GM23338 (cell line): ENCODE measurements at places on chromosomes 4 and X. TPM values are rescaled to one million over a fixed set of nuclear protein-coding genes. Genes with fewer than 3 reads are reported as not detected.

DNA sequence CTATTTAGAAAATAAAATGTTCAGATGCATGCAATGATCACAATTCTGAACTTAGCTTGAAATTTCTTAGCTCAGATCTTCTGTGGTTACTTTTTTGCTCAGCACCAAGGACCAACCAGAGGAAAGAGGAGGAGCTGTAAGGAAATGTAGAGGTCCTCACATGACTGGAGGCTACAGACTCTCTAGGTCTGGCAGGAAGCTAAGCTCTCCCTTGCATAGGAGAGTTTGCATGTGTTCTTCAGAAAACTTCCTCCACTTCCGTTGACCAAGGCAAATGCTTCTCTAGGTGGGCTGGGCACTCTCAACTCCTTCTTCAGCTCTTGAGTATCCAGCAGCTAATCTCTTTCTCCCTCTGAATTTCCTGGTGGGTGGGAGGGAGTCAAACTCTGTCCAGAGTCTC lies 119.6 kb downstream of the BTC start:
- H3K27ac ChIP-seq, result no peak overlapping the region
- no peak for DNase-seq
- no peak overlapping the region for H3K4me3 ChIP-seq
- no peaks in the 10 kb centered on the region for H3K36me3 ChIP-seq
- H3K27me3 ChIP-seq, result no peaks in the 10 kb centered on the region

DNA sequence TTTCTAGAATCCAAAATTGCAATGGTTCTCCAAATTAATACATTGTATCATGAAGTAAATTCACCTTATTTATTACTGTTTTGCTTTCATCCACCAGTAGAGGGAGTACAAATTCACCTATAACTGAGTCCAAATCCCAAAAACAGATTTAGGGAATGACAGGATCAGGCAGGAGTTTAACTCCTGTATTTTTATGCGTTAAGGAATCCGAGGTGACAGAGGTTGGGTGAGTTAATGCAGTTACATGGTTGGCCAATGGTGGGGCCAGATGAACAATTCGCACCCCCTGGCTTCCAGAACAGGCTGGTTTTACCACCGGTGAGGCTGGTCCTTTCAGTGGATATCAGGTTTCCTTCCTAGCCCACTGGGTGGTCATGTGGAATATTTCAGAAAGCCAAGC lies 82.4 kb downstream of the MTNR1A start:
- H3K27me3 ChIP-seq, result no peaks in the 10 kb centered on the region
- H3K4me3 ChIP-seq, result no peak overlapping the region
- H3K27ac ChIP-seq, result no peak overlapping the region
- H3K36me3 ChIP-seq, result no peaks in the 10 kb centered on the region
- peaks cover 5% of the 10 kb centered on the region; the same call in 1 of the 2 replicates for H3K4me1 ChIP-seq
- peak; percentile 52 for DNase-seq

GRCh38 chr4:130233377-130234047 lies 1137.6 kb downstream of the C4orf33 start:
- H3K4me3 ChIP-seq, result no peak overlapping the region
- no peaks in the 10 kb centered on the region for H3K36me3 ChIP-seq
- no peak for DNase-seq
- no peaks in the 10 kb centered on the region for H3K27me3 ChIP-seq

- no peaks in the 10 kb centered on the region for H3K27me3 ChIP-seq
- H3K4me1 ChIP-seq, result no peaks in the 10 kb centered on the region
- H3K4me3 ChIP-seq, result no peak overlapping the region
- H3K36me3 ChIP-seq, result no peaks in the 10 kb centered on the region
- no peak overlapping the region for H3K27ac ChIP-seq
Observed at GRCh38 chr4:120266602-120267001, 200.0 kb upstream of the MAD2L1 start.

DNA sequence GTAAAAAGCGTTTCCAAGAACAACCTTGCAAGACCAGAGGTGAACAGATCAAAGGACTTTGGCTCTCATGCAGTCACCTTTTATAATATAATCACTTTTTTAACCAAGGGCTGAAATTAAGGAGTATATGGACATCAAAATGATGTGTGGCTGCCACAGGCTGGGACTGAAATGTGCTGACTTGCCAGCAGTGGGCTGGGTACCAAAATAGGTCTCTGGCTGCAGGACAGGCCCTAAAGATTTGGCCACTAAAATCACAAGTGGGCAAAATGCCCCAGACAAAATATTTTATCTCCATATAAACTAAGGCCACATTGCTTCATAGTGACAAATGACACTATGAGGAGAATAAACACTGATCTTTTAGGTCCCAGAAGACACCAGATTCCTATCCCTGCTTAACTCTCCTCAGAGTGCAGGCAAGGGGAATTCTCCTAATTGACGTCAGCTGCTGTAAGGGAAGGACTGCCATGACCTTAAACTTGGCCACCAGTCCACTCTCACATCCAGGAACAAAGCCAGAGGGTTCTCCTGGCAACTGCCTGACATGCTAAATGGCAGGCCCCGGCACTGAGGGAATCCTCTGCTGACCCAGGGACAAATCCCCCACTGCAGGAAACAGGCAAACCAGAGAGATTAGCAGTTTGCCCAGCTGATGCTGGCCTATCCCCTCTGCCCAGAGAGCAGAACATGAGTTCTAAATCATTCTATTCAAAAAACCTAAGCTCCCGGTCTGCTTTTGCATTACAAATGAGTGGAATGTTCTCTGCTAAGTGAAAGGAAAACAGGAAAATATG lies 155.8 kb downstream of the PPP3CA start:
- no peak overlapping the region for H3K4me3 ChIP-seq
- H3K27ac ChIP-seq, result peak overlapping the region; percentile 32; the same call in 1 of the 2 replicates
- H3K27me3 ChIP-seq, result no peaks in the 10 kb centered on the region

- no peak overlapping the region for H3K27ac ChIP-seq
- no peak for DNase-seq
- no peaks in the 10 kb centered on the region for H3K27me3 ChIP-seq
- H3K4me1 ChIP-seq, result peaks cover 7% of the 10 kb centered on the region; the same call in 1 of the 2 replicates
- no peak overlapping the region for H3K4me3 ChIP-seq
- H3K36me3 ChIP-seq, result no peaks in the 10 kb centered on the region
Observed at GRCh38 chr4:86033171-86033570, 326.7 kb downstream of the MAPK10 start.

DNA sequence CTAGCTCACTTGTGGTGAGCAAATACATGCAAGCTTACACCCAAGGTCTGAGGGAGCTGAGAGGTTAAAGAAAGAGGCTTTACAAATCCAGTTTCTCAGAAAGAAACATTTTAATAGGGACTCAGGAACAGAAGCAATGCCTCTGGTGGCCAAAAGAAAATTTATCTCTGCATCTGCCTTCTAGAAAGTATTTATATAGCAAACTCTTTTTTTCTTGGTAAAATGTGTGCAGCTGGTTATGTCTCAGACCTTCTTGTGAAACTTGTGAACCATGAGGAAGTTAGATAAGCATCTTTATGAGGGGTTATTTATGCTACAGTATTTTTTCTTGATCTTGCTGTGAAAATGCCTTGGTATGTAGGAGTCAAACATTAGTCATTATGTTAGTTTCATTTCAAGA lies 48.5 kb upstream of the CYSLTR1 start:
- H3K36me3 ChIP-seq, result no peaks in the 10 kb centered on the region
- H3K4me3 ChIP-seq, result no peak overlapping the region
- H3K4me1 ChIP-seq, result no peaks in the 10 kb centered on the region
- no peaks in the 10 kb centered on the region for H3K27me3 ChIP-seq

DNA sequence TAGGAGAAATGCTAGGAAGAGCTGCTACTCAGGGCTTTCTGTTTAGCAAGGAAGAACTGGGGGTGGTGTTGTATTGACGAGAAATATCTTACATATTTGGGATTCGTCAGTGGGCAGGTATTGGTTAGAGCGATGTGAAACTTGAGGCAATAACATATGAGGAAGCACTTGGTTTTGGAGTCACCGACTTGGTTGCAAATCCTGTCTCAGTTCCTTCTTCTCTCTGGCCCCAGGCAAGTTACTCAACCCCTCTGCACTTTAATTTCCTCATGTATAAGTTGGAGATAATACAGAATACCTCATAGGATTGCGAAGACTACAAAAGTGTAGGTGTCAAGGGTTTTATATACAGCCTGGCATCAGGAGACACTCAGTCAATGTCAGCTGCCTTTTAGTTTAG lies 34.1 kb downstream of the GPAT3 start:
- H3K27me3 ChIP-seq, result no peaks in the 10 kb centered on the region
- H3K27ac ChIP-seq, result no peak overlapping the region
- DNase-seq, result no peak

DNA sequence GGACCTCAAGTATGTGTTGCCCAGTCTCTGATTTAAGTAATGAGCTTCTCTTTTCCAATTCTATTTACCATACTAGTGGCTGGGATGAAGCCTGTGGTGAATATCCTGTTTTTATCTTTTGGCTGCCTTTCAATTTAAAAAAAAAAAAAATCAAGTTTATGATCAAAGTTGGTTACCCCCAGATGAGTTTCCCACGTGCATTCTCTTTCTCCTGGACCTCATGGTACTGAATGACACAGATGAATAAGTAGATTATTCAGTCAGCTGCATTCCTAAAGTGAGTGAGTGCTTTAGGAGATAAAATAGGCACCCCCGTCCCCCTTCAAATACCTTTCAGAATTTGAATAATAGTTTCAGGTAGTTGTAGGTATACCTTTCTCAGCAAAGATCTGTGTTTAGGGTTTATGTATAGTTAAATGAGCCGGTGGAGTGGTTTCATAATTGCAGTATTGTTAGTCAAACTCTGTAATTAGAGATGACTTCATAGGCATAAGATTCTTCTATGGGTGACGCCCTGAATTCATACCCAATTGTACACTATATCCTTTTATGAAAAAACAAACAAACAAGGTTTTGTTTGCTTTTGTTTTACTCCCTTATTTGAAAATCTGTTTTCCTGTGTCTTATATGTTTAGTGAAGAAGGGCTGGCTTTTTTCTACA lies 41.9 kb downstream of the PLS3 start:
- H3K27ac ChIP-seq, result peak overlapping the region; percentile 52; the same call in 1 of the 2 replicates
- DNase-seq, result no peak
- H3K27me3 ChIP-seq, result no peaks in the 10 kb centered on the region
- no peak overlapping the region for H3K4me3 ChIP-seq
- H3K36me3 ChIP-seq, result no peaks in the 10 kb centered on the region
- H3K4me1 ChIP-seq, result peaks cover 4% of the 10 kb centered on the region; the same call in 1 of the 2 replicates

GRCh38 chr4:81166458-81167160 lies 48.4 kb downstream of the PRKG2 start:
- no peak overlapping the region for H3K27ac ChIP-seq
- H3K4me3 ChIP-seq, result no peak overlapping the region
- H3K36me3 ChIP-seq, result no peaks in the 10 kb centered on the region
- no peaks in the 10 kb centered on the region for H3K27me3 ChIP-seq
- peaks cover 9% of the 10 kb centered on the region; the same call in 1 of the 2 replicates for H3K4me1 ChIP-seq

GRCh38 chrX:102978594-102978993 lies 41.5 kb downstream of the RAB40AL start:
- no peak overlapping the region for H3K27ac ChIP-seq
- no peaks in the 10 kb centered on the region for H3K36me3 ChIP-seq
- H3K4me3 ChIP-seq, result no peak overlapping the region
- peak; percentile 0 for DNase-seq
- H3K4me1 ChIP-seq, result no peaks in the 10 kb centered on the region
- no peaks in the 10 kb centered on the region for H3K27me3 ChIP-seq

- H3K36me3 ChIP-seq, result no peaks in the 10 kb centered on the region
- no peaks in the 10 kb centered on the region for H3K27me3 ChIP-seq
- peaks cover 54% of the 10 kb centered on the region for H3K4me1 ChIP-seq
- no peak overlapping the region for H3K27ac ChIP-seq
- no peak for DNase-seq
Observed at GRCh38 chr4:143351774-143352451, 15.2 kb downstream of the GAB1 start.

GRCh38 chr4:141486375-141486997 lies 149.9 kb upstream of the IL15 start:
- H3K36me3 ChIP-seq, result no peaks in the 10 kb centered on the region
- no peaks in the 10 kb centered on the region for H3K4me1 ChIP-seq
- DNase-seq, result no peak
- no peak overlapping the region for H3K27ac ChIP-seq

DNA sequence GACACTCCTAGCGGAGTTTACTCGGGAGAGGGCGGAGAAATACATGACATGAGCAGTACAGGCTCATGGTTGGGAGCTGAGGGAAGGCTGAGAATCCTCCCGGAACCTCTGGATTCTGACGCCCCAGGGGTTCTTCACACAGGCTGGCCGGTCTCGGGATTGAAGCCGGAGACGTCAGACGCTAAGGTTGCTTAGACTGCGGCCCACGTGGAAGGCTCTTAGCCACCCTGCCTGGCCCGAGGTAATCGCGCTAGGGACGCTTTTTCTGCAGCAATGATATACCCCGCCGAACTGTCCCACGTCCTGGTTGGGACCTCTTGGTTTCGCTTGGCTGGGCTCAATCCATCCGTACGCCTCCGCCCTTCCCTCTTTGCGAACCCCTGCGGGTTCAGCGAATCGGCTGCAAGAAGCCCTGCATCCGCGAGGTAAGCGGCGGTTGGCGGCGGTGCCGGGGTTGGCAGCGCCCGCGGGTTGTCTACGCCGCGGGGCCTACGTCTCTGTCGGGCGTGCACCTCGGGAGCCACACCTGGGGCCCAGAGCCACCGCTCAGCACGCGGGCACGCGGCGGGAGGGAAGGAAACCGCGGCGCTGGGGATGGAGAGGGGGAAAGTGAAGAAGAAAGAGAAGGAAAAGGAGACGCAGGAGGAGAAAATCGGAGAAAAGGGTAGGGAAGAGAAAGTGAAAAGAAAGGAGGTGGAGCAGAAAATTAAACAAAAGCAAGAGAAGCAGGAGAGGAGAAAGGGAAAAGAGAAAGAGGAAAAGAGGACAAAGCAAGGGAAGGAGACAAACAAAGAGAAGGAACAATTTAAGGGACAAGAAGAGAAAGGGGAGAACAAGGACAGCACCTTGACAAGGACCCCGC lies at the start of gene ARL9:
ARL9 (plus strand) TSS at position 523 of the 862 bp plus-strand sequence; CDS start at position 595, 72 bp downstream.
- peak within 1 kb of the TSS; percentile 88 for H3K4me3 ChIP-seq
- H3K4me1 ChIP-seq, result 0 out of 2 replicates have a peak, but pooled peaks cover 2% of the 10 kb centered on the region
- H3K27me3 ChIP-seq, result peaks cover 32% of the 10 kb centered on the region

The VAMP7 gene
- 11.7 and 14.0 TPM in 2 replicates for polyA plus RNA-seq

The GAGE13 gene
- not detected in 2 replicates for polyA plus RNA-seq

The SYN1 gene
- polyA plus RNA-seq, result 3.6 and 7.1 TPM in 2 replicates

The XAGE1A gene
- not detected in 2 replicates for polyA plus RNA-seq

The POF1B gene
- polyA plus RNA-seq, result 0.05 TPM in 1 of 2 replicates, not detected in the other

The GPC4 gene
- 124 and 125 TPM in 2 replicates for polyA plus RNA-seq
